Prostate gland (tissue), 2 donors: ENCODE measurements at places on chromosomes 5 and 9. TPM values are rescaled to one million over a fixed set of nuclear protein-coding genes. Genes with fewer than 3 reads are reported as not detected.
A peak's percentile ranks its signal among the peaks of the same experiment; 100 is the strongest.

GRCh38 chr9:96604004-96604319 is 15.7 kb downstream of the CDC14B start:
- peak; percentile 88 for DNase-seq

Gene HRCT1
- total RNA-seq, result 1.3 TPM

GRCh38 chr5:124575725-124576124 is 170.7 kb downstream of the ZNF608 start:
- DNase-seq, result no peak

- no peak for DNase-seq
Measured at GRCh38 chr5:135353952-135354721, 44.9 kb downstream of the MACROH2A1 start.

GRCh38 chr5:157115502-157115901 is 6.7 kb upstream of the HAVCR2 start:
- DNase-seq, result no peak

Gene SH3TC2
- 69.1 TPM for total RNA-seq

DNA sequence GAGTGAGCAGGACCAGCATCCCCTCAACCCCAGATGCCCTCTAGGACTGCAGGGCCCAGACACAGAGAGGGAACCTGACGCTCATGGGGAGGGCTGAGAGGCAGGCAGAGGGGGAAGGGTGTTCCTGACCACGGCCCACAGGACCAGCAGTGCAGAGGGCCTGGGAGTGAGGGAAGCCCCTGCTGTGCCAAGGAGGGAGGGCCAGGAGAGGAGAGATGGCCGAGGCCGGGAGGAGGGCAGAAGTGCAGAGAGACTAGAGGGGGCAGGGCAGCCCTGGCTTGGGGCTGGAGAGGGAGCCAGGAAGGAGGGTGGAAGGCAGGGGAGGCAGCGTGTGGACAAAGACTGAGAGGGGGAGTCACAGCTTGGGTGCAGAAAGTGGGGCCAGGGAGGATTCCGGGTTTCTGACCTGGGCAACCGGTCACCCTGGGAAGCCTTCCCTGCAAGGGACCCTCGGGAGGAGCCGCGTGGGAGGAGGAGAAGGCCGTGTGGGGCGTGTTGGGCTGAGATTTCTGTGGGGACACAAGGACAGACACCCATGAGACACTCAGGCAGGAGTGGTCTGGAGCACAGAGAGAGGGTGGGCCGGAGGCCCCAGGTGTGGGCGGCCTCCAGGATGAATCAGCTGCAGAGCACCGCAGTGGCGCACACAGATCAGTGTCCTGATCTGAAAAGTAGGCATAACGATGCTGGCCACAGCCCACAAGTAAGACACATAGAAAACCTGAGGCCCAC is 117.5 kb downstream of the ADAMTS2 start:
- DNase-seq, result no peak

DNA sequence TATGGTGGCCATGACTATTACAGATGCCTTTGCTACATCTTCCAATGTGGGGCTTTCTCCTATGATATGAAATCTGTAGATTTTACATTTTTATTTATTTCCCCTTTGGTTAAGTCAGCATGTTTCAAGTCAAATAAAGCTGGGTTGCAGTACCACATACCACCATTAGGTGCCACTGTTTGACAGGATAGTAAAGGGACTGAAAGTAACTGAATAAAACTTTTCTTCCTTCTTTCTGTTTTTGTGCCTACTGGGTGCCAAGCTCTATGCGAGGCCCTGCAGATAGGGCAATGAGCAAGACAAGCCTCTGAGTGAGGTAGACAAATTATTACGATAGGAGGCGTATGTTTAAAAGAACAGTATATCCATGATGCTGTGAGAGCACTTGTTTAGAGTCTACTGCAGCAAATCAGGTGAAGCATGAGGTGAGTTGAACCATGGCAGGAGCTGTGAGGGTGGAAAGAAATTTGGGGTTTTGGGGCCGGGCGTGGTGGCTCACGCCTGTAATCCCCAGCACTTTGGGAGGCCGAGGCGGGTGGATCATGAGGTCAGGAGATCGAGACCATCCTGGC is 64.8 kb downstream of the GDNF start:
- DNase-seq, result no peak

- no peak for DNase-seq
Measured at GRCh38 chr5:151143645-151144044, 13.9 kb downstream of the ANXA6 start.

GRCh38 chr5:66164044-66164790 is 20.1 kb downstream of the SREK1 start:
- no peak for DNase-seq

DNA sequence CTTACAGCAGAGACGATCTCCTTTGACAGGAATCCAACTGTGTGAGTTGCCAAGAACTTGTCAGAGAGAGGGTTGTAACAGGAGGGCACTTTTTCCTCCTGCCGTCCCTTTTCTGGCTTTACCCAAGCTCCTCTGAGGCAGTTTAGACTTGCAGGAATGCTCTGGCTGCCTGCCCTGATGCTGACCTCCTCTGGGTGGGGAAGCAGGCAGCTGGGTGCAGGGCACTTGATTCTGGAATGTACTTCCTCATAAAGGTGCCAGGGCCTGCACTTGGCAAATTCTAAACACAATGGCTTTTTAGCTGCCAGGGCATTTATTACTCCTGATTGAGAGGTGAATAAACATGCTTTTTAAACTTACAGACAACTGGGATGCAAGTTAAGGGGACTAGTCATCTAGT is 190.4 kb downstream of the EPB41L4A start:
- DNase-seq, result peak; percentile 87

Gene SPATA31C1
- total RNA-seq, result not detected

- DNase-seq, result no peak
Measured at GRCh38 chr5:78419396-78419795, 59.0 kb downstream of the SCAMP1 start.

GRCh38 chr9:89051421-89052025 is 60.3 kb downstream of the S1PR3 start:
- DNase-seq, result no peak

Gene INSL6
- total RNA-seq, result 8.9 TPM

Gene PRUNE2
- 78.9 TPM for total RNA-seq

DNA sequence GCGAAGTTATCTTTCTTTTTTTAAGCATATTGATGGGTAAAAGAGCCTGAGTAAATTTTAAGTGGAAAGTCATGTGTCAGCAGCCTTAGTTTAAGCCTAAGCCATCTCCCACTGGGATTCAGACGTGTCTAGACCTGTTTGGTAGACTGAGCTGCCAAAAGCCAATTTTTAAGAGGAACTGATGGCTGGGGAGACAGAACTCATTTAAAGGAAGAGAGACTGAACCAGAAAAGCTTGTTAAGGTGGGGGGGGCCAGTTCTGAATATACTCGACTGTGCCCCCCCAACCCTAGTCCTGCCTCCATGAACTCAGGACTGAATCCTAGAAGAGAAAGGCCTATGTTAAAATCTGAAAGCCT is 58.3 kb upstream of the PLPP1 start:
- DNase-seq, result peak; percentile 67

Gene PROB1
- 2.4 TPM for total RNA-seq

- no peak for DNase-seq
Measured at GRCh38 chr5:76408104-76408654, 5.1 kb downstream of the IQGAP2 start.

GRCh38 chr9:87179553-87180340 is 232.4 kb upstream of the GAS1 start:
- no peak for DNase-seq

- no peak for DNase-seq
Measured at GRCh38 chr5:179886190-179886911, 21.3 kb downstream of the TBC1D9B start.

DNA sequence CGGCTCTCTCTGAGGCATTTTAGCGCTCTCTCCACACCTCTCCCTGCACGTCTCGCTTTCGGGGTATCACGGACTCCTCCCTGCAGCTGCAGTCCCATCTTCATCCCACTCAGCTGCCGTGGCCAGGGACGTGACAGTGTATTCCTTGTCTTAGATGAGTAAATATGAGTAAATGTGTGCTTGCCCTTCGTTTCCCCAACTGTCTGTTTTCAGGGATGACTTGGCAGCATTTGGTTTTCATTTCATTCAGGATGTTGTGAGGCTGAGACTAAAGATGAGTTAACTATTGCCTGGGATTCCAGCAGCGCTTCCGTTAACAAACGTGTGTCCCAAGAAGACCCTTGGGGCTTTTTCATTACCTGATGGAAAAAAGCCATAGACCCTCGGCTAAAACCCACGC is 29.5 kb downstream of the GDNF start:
- DNase-seq, result no peak

- DNase-seq, result no peak
Measured at GRCh38 chr9:71302776-71303175, 181.4 kb upstream of the TRPM3 start.

DNA sequence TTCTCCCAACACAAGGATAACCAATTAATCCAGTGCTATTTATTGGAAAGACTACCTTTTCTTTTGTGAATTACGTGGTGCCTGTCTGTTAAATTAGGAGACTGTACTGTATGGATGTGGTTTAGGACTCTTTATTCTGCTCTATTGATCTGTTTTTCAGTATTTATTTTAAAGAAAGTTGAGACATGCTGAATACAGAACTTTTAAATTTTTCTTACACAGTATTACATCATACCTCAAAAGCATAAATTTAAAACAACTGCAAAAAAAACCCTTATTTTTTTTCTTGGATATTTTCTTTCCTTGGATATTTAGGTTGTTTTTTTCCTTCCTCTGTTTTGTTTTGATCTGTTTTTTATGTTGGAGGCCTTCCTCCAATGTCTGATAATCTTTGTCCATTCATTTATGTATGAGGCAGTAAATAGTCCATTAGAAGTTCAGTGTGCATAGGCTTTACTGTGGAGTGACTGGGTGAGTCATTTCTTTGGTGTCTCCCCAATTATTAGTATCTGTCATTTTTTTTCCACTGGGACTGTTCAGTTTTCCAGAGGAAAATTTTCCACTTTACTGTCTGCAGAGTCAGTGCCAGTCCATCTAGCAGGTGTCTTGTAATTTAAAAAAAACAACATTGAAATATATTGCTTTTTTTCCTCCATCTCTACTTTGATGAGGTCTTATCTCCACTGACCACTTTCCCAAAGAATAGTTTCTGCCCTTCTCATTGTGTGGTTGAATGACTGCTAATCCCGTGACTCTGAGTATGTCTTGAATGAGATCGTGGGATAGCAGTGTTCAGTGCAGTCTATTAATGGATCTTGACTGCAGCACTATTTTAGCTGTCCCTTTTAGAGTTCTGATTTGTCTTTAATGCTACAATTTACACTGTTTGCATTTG is 15.2 kb downstream of the CYSTM1 start:
- DNase-seq, result no peak

Gene CDC26
- total RNA-seq, result 21.2 TPM

Gene PCSK5
- total RNA-seq, result 2.4 TPM

GRCh38 chr5:24391816-24392215 is 253.0 kb downstream of the CDH10 start:
- no peak for DNase-seq

Gene ADAMTS2
- total RNA-seq, result 20.3 TPM

DNA sequence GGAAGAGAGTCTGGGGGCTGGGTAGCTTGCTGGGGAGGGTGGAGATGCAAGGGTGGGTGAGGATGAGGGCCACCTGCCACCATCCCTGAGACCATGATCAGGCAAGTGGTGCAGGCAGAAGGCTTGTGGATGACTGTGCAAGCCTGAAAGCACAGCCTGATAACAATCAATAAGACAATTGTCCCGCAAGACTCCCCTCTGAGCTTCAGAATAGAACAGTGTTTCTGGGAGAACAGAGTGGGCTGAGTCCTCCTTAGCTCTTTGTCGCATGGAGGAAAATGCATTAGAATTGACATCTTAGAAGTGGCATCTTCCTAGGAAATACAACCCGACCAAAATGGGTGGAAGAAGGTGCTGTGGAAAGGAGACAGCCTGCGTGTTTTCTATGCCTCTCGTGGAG is 6.6 kb downstream of the GADD45G start:
- DNase-seq, result no peak

GRCh38 chr5:56717253-56717987 is 97.9 kb upstream of the MAP3K1 start:
- peak; percentile 20 for DNase-seq

DNA sequence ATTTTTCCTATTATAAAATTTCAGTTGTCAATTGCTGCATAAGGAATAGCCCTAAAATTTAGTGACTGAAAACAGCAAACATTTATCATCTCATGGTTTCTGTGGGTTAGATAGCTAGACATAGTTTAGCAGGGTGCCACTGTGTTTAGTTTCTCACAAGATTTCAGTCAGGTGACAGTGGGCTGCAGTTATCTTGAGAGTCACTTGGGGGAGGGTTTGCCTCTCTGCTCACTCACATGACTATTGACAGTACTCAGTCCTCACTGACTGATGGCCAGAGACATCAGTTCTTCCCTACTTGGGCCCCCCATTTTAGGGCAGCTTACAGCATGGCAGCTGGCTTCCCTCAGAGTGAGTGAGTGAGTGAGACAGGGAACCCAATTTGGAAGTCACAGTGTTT is 42.0 kb downstream of the PBX3 start:
- DNase-seq, result no peak

Gene SHOC1
- total RNA-seq, result 13.6 TPM

Gene CNTNAP3
- 8.2 TPM for total RNA-seq

Gene PRDM9
- total RNA-seq, result 4.7 TPM

GRCh38 chr5:141100243-141100805 is at the start of gene PCDHB3:
TSS of gene PCDHB3 (plus strand) at chr5:141100473. CDS start at chr5:141100650, 177 bp downstream.
- no peak for DNase-seq

Gene SLCO4C1
- 0.51 TPM for total RNA-seq

- DNase-seq, result no peak
Measured at GRCh38 chr9:122789256-122790046, 718 bp downstream of the OR5C1 start.

DNA sequence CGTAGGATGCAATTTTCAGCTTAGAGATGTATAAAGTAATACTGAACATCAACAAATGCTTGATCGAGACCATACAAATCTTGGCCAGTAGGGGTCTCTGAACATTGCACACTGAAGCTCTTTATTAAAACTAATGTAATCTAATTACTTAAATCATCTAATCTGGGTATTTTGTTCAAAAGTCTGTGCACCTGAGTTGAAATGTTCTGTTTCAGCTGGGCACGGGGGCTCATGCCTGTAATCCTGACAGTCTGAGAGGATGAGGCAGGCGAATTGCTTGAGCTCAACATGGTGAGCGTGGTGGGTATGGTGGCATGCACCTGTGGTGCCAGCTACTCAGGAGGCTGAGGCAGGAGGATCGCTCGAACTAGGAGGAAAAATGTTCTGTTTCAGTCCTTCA is 41.0 kb downstream of the ESM1 start:
- DNase-seq, result peak; percentile 26

Gene TMC1
- total RNA-seq, result 5.3 TPM

GRCh38 chr5:110852053-110852452 is 113.2 kb downstream of the SLC25A46 start:
- DNase-seq, result no peak
